ENCODE measurements at places on chromosomes 11 and 22.

- no peak for DNase-seq
Measured at GRCh38 chr11:130471731-130472433, 23.4 kb downstream of the ADAMTS15 start.

GRCh38 chr22:40928657-40929056, 22.5 kb upstream of the RBX1 start:
- DNase-seq = no peak

GRCh38 chr11:43933226-43933607, 9.2 kb upstream of the C11orf96 start:
- DNase-seq = no peak

DNA sequence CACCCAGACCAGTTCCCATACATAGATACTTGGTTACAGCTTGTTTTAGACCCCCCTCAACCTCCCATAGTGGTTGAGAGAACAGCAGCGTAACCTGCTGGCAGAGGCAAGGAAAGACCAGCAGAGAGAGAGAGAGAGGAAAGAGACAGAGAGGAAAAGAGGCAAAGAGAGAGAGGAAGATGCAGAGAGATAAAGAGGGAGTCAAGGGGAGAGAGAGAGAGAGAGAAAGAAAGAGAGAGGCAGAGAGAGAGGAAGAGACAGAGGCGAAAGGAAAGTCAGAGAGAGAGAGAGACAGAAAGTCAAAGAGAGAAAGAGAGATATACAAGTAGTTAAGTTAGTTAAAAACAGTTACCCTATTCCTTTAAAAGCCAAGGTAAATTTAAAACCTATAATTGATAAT, 52.5 kb downstream of the NEU3 start:
- DNase-seq = no peak

GRCh38 chr11:65432100-65432650, 9.6 kb downstream of the NEAT1 start:
- DNase-seq = no peak

GRCh38 chr11:396948-397548, 3.0 kb downstream of the PKP3 start:
- DNase-seq = peak; percentile 43

DNA sequence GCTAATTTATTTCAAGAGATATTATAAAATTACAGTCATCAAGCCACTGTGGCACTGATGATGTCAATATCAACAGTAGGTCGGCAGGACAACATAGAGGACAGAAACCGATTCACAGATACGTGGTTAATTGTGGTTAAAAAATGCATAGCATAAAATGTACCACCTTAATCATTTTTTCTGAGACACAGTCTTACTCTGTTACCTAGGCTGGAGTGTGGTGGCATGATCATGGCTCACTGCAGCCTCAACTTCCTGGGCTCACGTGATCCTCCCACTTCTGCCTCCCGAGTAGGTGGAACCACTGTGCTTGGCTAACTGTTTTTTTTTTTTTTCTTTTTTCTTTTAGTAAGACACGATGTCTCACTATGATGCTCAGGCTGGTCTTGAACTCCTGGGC, 21.0 kb upstream of the TOLLIP start:
- no peak for DNase-seq

- no peak for DNase-seq
Measured at GRCh38 chr11:113572136-113572735, 97.0 kb upstream of the DRD2 start.

DNA sequence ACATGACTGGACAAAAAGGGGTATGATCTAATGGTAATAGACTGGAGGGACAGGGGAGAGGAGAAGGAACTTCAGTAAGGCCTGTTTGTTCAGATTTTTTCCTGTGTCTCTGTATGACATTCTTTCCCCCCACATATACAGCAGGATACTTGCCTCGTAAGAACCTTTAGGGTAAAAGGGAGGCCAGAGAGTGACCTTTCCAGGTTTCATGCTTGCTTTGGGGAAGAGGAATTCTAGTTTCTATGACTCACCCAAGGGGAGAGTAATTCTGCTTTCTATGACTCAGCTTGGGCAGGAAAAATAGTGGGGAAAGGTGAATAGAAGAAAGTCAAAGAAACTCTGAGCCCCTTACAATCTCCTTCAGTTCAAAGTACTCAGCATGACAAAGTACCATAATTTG, 457.0 kb downstream of the DLG2 start:
- DNase-seq = no peak

- no peak for DNase-seq
Measured at GRCh38 chr11:96736601-96737000, 346.8 kb downstream of the JRKL start.

DNA sequence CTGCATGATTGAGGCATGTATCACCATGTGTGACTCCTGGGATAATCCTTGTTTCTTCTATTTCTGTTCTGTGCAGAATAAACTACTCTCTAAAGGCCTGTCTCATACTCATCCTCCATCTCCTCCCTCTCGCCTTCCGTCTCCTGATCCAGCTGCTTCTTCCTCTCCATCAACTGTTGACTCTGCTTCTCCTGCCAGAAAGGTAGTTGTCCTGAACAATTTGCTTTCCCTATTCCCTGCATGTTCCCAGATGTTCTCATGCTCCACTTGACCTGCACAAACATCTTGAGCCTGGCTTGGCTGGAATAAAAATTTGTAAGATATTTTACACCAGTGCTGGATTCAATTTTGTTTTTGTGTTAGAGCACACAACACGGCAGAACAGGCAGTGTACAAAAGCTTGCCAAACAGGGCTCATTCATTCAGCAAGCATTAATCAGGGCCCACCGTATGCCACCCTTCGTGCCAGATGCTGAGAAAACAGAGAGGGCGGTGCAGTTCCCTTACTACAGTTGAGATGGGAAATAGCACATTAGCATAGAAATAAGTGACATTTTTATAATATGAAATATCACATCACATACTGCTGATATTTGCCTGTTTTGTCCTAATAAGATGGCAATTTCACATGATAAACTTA, 133.3 kb upstream of the PARVA start:
- no peak for DNase-seq

- DNase-seq = peak; percentile 26
Measured at GRCh38 chr11:14973621-14974514, 1.7 kb upstream of the CALCA start.

DNA sequence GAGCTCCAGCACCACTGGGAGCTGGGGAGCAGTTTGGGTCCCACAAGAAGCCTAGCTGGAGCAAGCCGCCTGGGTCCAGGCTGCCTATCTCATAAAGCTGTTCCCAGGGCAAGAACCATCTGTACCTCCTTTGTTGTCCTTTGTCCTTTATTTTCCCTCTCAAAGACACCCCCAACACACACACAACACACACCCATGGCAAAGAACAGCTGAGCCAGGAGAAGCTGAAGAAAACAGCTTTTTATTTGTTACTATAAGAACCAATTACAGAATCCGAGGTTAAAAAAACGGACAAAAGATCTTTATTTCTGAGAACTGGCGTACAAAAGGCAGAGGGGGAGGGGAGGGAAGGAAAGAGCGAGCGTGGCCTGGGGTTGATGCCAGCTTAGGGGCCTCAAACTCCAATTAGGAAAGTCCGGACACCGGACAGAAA, 1.7 kb upstream of the TUT1 start:
- DNase-seq = no peak

DNA sequence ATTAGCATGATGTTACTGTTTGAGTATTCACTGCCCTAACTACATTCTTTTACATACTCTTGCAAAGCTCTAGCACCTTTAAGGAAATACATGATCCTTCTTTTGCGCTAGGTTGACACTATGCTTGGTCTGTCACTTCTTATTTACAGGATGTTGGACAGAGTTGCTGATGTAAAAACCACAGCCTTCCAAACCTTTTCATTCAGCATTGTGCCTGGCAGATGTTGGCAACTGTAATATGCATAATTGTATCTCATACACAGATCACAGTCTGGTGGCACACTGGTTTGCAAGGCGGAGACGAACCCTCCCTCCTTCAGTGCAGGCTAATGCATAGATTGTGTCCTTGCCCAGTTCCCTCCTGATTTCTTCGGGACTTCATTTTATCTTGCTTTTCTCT, 224.1 kb downstream of the SNX19 start:
- no peak for DNase-seq

DNA sequence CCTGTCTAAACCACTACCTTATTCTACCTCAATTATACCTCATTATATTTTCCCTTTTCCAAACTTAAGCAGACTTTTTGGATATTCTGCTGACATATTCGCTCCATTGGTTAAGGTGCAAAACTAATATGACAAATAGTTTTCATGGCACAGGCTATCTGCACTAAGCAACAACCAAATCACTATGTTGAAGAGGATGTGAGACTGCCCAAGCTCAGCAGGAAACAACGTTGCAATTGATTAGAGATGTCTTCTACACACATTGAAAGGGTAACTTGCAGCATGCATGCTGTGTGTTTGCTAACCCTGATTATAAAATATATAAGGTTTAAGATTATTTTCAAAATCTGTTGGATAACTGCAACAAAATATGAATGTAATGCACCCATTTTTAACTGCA, 61.6 kb downstream of the STK33 start:
- no peak for DNase-seq

- no peak for DNase-seq
Measured at GRCh38 chr22:38074181-38075104, 9.5 kb downstream of the SLC16A8 start.

DNA sequence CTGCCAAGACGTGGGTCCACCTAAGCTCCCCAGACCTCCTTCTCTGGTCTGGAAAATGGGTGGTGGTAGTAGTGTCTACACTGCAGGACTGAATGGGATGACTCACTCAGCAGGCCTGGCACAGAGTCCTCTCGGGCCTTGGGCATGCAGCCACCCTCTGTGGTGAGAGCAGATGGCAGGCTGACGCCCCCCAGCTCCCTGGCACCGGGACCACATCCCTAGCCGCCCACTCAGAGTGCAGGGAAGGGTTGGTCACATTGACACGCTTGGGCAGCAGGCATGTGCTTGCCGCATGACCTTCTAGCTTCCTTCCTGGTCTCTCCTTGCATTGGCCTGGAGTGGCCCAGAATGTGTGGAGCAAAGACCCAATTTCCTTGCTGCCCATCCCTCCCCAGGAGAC, 30.7 kb upstream of the PRODH start:
- DNase-seq = no peak

DNA sequence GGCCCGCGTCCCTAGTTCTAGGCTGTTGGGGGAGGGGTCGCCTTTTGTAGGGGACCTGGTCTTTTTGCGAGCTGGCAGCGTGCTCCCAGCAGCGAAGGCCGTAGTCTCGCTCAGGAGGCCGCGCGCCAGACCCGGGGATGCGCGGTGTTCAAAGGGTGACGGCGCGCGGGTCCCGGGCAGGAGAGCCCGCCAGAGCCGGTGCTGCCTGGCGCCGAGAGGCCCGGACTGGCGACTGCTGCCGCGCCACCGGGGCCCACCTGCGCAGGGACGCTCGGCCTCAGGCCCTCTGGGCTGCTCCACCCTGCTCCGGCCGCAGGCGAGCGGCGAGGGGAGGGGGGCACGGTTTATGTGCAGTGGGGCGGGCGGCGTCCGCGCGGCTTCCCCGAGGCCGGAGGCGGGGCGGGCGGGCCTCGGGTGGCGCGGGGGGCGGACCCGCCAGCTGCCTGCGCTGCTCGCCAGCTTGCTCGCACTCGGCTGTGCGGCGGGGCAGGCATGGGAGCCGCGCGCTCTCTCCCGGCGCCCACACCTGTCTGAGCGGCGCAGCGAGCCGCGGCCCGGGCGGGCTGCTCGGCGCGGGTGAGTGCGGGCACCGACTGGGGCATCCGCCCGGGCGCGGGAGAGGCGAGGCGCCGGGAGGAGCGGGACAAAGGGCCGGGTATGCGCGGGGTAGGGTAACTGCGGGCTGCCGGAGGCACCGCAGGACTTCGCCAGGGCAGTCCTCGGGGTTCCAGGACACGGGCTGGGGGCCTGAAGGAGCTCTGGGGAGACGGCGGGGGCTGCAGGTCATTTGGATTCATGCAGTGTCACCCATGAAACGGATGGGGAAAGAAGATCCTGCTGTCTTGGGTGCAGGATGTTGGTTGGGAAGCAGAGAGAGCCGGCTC, at the start of gene PRSS23:
PRSS23 (plus strand) TSS at position 467 of the 884 bp plus-strand sequence. CDS start 7,102 bp downstream, outside the sequence.
- no peak for DNase-seq

Data from CD4-positive, alpha-beta memory T cell (primary cell).